ENCODE measurements at places on chromosomes 12 and 14.

DNA sequence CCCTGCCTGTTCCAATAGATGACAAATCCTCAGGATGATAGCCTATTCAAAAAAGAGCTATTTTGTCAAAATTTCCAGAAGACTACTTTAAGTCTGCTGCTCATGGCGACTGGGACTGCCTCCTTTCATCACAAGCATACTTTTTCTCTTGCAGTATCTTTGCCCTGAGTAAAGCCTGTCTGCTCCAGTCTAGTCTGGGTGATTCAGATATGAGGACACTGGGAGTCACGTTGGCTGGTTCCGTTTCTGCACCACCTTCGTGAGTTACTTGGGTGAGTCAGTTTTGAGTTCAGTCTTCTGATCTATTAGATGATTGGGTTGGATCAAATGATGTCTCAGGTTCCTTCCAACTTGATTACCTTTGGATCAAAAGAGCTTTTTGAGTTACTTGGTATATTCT, 301.3 kb upstream of the STXBP6 start:
- no peak for DNase-seq

DNA sequence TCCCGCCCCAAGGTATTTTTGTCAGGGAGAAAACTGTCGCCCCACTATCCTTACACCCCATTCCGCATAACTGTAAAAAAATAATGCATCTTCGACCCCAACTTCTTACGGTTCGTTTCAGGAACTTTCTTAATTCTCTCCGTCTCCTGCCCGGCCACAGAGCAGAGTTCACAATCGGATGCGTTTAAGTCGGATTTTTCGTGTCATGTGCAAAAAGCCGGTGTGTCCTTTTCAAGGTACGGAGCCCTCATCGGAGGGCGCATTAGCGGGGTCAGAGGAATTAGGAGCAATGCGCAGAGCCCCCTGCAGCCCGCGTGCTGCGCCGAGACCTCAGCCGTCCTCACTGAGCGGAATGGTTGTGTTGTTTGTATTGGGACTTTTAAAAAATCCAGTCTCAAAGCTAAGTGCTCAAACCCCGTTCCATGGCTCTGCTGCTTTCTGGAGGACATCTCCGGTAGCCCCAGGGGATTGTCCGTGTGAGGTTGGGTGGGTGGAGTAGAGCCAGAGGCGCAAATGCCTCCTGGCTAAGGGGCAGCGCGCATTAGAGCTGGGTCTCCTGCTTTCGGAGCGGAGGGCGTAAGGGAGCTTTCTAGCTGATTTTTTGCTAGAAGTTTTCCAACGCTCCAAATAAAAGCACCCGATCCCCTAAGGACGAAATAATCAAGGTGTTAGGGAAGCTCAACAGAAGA, 3.9 kb upstream of the GSC start:
- DNase-seq, result no peak

DNA sequence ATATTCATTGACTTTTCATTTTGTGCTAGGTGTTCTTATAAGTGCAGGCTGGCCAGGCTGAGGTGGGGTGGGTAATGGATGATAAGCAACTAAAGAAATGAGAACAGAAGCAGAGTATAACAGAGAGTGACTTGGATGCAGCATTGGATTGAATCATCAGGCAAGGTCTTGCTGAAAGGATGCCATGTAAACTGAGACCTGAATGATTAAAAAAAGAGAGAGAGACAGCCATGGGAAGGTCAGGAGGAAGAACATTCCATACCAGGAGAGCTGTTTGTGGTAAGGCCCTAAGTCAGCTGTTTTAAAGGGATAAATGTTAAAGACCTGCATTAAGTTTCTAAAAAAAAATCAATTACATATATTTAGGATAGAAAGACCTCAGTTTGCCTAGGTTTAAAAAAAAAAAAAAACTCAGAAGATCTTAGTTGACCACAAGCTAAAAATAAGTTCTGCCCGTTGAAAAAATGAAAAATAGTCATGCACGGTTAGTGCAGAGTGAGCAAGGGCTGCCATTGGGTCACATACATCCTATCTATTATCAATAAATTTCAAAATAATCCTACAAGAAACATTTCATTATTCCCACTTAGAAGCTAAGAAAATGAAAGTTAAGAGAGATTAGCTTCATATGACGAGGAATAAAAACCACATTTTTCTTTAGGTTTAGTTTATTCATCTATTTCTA, 37.2 kb downstream of the IFNG start:
- no peak for DNase-seq

GRCh38 chr12:19025582-19025981, 104.0 kb upstream of the PLEKHA5 start:
- DNase-seq, result no peak

DNA sequence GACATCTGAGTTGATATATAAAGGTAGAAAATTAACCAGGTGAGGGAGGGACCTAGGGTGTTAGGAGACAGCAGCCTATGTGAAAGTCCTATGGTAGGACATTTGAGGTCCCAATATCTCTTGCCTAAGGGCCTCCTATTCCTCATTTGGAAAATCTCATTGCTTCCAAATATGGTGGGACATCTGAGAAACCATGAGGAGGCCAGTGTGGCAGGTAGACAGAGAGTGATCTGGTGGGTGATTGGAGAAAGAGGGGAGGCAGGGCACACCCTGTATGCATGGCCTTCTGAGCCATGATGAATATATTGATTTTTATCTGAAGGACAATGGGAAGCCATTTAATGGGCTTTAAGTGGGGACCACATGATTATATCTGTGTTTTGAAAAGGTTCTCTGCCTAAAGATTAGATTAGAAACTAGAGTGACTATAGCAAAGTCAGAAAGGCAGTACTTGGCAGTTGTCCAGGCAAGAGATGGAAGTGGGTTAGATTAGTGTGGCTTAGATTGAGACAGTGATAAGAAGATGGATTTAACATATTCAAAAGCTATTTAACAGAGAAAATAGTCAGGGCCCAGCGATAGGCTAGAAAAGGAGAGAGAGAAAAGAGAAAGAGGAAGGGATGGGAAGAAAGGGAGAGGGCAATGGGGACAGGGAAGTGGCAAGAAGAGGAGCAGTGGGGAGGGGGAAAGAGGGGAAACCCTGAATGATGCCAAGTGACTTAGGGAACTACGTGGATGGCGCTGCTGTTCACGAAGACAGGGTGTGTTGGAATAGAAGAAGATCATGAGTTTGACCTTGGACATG, 237.2 kb upstream of the SRRM4 start:
- no peak for DNase-seq

- DNase-seq, result no peak
These were observed 123.0 kb upstream of the DYRK2 start for GRCh38 chr12:67525617-67525884.

GRCh38 chr12:53743266-53744129, 8.3 kb downstream of the CISTR start:
- DNase-seq, result peak; percentile 66

DNA sequence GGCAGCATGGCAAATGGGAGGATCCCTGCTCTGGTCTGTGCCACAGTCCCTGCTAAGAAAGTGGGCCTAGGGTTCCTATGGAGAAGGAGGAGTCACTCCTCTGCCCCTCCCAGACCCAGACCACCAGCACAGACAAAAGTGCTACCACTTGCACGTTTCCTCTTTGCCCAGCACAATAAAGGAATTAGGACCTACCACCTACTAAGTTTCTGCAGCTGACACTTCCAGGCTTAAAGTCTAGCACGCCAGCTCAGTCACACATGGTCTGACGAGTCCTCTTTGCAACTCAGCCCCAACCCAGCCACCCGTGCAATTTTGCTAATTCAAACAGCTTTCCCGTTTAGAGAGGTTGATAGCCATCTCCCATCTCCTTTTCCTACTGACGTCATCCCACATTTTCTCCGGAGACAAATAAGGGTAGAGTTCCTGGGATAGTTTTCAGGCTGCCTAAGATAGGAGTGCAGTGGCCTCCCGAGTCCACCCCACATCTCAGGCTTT, 66.2 kb upstream of the PTGR2 start:
- DNase-seq, result no peak

GRCh38 chr12:32893458-32893857, 3.1 kb downstream of the PKP2 start:
- no peak for DNase-seq

- DNase-seq, result no peak
These were observed 513 bp downstream of the BCAT1 start for GRCh38 chr12:24948420-24948756.

DNA sequence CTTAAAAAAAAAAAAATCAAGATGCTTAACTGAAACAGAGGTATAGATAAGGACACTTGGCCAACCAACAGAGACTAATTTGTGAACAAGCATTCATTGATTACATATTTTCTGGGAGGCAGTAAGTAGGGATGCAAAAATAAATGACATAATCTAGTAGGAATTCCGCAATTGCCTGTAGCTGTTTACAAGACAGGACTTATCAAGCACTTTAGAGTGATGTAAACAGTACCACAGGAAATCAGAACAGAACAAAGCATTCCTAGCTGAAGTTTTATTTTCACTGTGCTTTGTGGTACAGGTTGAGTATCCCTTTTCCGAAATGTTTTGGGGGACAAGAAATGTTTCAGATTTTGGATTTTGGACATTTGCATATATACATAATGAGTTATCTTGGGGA, 68.2 kb upstream of the FGD4 start:
- DNase-seq, result no peak

DNA sequence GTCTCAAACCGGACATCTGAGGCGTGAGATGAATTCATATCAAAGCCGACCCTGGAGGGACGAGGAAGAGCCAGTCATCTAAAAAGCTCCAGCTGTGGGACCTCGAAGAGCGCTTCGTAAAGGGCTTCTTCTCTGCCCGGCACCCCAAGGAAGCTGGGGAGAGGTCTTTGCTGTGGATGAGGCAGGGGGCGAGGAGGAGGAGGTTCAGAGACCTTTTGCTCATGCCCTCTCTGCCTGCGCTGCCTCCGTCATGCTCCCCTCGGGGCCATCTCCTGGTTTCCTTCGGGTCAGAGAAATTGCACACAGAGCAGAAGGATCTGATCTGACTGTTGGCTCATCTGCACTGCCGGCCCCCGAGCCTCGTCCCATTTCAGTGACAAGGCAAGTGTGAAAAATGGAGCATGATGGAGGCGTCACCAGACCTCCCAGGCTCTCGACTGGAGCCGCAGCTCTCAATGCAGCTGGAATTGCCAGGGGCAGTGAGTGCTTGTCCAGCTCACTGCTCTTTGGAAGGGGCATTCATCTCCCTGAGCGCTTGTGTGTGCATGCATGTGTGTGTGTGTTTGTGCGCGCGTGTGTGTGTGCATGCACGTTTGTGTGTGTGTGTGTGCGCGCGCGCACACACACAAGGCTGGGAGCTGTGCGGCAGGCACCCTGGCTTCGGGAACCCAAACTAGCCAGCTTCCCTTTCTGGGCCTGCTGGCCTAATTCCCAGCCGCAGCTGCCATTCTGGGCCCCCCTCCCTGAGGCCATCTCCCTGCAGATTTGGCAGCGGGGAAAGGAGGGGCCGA, 9.2 kb downstream of the CABP1 start:
- no peak for DNase-seq

DNA sequence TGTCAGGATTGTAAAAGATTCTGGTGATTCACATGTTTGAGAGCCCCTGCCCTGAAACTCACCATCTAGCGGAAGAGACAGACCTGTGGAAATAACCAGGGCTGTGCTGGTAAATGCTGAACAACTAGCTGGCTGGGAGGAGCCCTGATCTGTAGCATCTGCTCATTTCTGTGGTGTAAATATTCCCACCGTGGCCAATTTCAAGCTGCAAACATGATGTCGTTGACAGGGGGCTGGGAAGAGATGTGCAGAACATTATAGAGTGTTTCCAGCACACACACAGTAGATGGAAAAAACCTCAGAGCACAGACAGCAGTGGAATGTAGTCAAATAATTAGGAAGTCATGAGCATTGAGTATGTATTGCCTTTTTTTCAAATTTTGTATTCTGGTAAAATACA, 138.2 kb downstream of the PHETA1 start:
- no peak for DNase-seq

DNA sequence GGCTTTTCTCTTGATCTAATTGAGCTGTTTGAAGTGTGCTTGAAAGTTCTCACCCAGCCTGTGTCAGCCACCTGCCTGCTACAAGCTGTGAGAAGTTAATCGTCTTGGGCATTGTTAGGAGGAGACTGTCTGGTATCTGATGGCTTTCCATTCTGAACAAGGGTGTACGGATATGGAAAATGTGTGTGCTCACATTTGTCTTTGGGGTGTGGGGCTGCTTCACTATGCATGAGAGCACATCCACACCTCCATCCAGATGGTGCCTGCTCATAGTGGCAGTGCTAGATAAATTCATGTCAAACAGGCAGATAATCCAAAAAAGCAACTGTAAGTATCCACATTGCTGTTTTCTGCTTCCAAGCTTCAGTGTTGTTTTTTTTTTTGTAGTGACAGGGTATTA, 462.2 kb downstream of the DIO2 start:
- no peak for DNase-seq

DNA sequence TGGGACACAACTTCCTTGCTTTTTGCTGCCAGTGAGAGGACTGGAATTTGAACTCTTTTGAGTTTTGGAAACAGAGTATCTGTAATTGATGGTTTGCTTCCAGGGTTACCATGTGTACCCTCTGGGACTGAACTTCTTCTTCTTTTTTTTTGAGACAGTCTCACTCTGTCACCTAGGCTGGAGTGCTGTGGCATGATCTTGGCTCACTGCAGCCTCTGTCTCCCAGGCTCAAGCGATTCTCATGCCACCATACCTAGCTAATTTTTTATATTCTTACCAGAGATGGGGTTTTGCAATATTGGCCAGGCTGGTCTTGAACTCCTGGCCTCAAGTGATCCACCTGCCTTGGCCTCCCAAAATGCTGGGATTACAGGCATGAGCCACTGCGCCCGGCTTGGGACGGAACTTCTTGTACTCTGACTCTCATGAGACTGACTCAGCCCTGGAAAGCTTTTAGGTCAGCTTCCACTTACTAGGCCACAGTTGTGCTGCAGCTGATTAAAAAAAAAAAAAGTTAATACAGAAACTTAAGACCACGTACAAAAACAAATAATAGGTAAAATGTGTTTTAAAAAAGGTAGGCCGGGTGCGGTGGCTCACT, 15.8 kb downstream of the SEL1L start:
- DNase-seq, result no peak

DNA sequence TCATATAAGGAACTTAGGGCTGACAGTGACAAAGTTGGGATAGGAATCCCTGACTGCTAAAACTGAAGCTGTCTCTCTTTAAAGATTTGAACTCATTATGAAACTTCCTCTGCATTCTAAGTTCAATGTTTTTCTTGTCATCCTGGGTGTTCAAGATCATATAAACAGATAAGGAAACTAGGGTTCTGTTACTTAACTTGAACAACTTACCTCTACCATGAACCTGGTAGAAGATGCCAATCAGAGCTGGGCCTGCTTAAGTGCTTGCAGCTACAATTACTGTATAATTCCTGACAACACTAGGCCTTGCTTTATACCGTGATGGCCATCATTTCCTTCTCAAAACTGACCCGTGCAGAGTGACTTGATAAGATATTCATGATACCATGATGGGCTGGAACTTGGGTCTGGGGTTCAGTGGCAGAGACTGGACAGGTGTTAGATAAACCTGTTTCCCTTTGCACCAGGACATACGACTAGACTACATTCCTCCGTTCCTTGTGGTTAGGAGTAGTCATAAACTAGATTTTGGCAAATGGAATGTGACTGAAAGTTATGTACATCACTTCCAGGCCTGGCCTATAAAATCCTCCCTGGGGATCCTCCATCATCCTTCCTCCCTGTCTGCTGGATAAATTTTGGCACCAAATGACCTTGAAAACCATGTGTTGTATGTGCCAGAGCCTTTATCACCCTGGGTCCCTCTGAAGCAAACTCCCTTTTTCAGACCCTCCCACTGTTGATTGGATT, 172.2 kb upstream of the PRICKLE1 start:
- no peak for DNase-seq

GRCh38 chr12:96549341-96549740, 60.0 kb downstream of the CFAP54 start:
- DNase-seq, result no peak

Measured in Calu3 (cell line).